ENCODE measurements at places on chromosomes 1 and 21. TPM values are rescaled to one million over a fixed set of nuclear protein-coding genes. Genes with fewer than 3 reads are reported as not detected.

DNA sequence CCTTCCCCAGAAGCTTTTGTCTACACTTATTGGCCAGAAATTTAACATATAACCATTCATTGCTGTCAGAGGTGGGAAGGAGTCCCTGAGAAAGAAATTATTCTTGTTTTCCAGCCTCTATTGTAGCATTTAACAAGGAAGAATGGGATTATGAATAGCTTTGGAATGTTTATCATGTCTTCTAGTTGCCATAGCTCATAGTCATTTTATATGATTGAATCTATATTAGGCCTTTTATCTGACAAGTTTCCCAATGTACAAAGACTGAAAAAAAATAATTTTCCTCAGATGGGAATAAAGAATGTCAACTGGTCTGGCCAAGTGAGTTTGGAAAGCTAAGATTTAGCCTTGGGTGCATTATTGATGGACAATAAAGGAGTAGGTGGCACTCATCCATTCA lies 28.3 kb downstream of the PTPRC start:
- DNase-seq = no peak

GRCh38 chr1:73205294-73205973 lies 923.1 kb upstream of the NEGR1 start:
- no peak for DNase-seq

DNA sequence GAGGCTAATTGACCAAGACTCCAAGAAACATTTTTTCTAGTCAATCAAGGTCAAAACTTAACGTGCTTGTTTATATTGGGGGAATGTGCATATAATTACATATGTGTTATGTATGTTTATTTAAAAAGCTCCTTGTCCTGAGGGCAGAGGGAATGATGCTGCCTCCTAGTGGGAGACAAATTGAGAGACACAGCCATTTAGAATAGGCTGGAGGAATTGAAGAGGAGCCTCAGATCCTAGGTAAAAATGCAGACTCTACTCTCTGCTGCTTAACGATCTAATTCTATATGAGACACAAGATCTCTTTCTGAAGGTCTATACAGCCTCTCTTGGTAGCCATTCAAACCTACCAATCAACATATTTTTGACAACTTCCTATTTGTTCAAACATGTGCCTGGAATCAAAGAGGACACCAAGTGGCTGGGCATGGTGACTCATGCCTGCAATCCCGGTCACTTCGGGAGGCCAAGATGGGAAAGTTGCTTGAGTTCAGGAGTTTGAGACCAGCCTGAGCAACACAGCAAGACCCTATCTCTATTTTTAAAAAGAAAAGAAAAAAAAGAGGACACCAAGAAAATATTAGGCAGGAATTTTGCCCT lies 136.6 kb upstream of the ZNF648 start:
- no peak for DNase-seq

DNA sequence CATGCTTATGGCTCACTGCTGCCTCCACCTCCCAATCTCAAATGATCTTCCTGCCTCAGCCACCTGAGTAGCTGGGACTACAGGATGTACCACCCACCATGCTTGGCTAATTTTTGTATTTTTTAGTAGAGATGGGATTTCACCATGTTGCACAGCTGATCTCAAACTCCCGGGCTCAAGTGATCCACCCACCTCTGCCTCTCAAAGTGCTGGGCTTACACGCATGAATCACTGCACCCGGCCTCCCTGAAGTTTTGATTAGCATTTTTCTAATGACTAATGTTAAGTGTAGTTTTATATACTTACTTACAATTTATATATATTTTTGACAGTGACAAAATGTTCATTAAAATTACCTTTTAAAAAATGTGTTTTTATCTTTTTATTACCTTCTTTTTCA lies 41.1 kb downstream of the ZNF678 start:
- no peak for DNase-seq

DNA sequence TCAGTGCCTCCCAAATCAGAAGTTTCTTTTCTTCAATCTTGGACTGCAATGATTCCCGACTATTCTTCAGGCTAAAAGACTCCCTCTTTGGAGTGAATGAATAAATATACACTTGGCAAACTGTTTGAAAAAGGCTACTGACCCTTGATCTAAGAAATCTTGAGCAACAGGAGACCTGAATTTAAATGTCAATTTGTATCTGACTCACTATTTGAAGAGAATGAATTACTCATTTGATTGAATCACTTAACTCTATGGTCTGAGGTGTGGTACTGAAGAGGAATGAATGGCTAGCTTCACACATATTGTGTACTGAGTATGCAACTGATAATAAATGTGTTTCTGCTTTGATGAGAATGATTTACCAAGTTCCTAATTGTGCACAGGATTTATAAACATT lies 4.6 kb upstream of the SMG7 start:
- DNase-seq = no peak

GRCh38 chr1:17750333-17750732 lies 4.8 kb upstream of the ACTL8 start:
- DNase-seq = no peak

DNA sequence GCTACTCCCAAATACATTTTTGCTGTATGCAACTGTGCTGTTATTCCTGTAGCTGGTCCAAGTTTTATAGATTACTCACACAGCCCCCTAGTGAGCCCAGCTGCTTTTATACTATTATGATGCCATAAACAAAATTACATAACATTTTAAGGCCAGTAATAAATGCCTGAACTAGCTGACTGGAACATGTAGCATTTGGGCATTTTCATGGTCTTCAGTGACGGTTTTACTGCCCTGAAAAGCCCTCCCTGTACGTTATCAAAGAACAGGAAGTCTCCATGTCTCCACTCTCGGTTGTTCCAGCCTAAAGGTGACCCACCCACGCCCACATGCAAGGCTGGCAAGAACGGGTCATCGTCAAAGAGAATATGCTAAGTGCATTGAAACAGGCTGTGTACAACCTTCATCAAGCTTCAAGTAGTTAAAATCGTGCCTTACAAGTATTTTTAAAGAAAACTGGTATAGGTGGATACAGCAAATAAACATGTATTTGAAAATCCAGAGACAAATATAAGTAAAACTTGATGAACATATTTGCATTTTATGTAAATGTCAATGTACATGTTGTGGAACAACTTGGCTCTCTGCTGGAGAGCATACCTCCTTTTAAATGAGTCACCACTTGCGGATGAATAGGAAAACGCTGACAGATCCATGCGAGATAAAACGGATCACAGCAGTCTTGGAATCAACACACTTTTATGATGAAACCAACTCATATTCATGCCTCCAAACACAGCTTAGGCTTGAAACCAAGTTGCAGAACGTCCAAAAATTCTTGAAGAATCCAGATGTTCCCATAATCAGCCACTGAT lies 520.5 kb downstream of the SMYD3 start:
- no peak for DNase-seq

GRCh38 chr1:201624741-201625225 lies 85.9 kb downstream of the NAV1 start:
- DNase-seq = no peak

DNA sequence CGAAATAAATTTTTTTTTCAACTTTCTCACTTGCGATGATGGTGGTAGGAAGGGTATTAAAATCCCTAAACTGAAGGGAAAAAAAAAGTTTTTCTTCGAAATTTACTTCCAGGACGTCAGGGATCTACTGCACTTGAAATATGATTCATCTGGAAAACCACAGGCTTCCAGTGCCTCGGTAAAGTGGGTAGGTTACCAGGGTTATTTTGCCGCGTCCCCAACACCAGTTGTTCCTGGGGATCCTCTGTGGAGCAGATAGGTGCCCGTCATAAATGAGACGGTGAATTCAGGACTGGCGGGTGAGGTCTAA lies 773 bp downstream of the RABIF start:
- no peak for DNase-seq

- no peak for DNase-seq
Measured at GRCh38 chr1:93033785-93034184, 45.3 kb upstream of the MTF2 start.

DNA sequence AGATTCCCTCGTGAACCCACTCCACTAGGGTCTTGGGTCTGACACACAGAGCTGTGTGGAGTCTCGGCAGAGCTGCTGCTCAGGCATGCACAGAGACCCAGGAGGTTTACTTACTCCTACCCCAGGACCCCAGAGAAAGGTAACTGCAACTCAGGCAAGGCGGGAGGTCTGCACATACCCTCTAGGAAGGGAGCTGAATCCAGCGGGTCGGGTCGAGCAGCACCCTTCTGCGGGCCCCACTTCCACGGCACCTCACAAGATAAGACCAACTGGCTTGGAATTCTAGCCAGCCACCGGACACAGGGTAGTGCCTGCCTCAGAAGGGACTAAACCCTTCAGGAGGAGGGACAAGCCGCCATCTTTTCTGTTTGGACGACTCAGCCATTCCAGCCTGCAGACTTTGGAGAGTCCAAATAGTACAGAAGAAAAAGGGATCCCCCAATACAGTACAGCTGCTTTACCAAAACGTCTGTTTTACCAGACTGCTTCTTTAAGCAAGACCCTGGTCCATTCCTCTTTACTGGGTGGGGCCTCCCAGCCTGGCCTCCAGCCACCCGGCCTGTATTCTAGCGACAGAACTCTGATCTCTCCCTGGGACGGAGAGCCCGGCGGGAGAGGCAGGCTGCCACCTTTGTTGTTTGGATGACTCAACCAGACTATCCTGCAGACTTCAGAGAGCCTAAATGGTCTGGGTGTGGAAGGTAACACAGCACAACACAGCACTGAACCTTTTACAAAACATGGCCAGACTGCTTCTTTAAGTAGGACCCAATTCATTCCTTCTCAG lies 554.6 kb upstream of the BEND5 start:
- DNase-seq = no peak

- no peak for DNase-seq
Measured at GRCh38 chr1:6464514-6464836, 1.5 kb downstream of the TNFRSF25 start.

DNA sequence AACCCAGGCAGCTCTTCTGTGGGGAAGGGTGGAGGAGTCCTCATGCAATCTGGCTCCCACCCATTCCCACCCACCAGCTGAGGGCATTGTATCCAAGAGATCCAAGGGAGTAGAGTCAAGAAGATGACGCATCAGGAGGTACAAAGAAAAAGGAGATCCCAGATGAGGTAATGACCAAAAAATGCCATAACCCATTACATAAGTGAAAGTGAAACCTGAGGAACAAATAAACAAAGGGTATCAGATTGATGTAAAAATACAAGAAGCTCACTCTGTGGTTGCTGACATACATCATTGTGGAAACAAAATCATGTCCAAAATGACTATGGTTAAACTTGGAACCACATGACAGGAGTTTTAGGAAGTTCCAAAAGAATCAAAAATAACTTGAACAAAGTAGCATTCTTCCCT lies 42.5 kb downstream of the CCN1 start:
- no peak for DNase-seq

- no peak for DNase-seq
Measured at GRCh38 chr21:44614161-44614631, 2.3 kb downstream of the KRTAP10-8 start.

DNA sequence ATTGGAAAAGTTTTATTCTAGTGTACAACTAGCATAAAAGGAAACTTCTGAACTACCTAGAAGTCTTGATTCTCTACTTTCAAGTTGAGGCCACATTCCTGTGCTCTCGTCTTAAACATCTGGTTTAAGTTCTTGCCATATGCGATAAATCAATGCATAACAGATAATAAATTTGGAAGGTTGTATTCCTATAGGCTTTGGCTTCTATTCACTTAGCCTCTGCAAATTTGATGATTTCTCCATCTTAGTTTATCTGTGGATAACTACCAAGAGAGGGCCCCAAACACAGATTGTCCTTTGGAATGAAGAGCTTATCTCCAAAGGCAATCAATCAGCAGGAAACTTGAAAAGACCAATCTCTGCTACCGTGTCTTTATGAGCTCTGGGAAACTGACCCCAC lies 11.7 kb upstream of the RNF2 start:
- no peak for DNase-seq

GRCh38 chr1:13901039-13901438 lies 201.1 kb downstream of the PRDM2 start:
- DNase-seq = no peak

DNA sequence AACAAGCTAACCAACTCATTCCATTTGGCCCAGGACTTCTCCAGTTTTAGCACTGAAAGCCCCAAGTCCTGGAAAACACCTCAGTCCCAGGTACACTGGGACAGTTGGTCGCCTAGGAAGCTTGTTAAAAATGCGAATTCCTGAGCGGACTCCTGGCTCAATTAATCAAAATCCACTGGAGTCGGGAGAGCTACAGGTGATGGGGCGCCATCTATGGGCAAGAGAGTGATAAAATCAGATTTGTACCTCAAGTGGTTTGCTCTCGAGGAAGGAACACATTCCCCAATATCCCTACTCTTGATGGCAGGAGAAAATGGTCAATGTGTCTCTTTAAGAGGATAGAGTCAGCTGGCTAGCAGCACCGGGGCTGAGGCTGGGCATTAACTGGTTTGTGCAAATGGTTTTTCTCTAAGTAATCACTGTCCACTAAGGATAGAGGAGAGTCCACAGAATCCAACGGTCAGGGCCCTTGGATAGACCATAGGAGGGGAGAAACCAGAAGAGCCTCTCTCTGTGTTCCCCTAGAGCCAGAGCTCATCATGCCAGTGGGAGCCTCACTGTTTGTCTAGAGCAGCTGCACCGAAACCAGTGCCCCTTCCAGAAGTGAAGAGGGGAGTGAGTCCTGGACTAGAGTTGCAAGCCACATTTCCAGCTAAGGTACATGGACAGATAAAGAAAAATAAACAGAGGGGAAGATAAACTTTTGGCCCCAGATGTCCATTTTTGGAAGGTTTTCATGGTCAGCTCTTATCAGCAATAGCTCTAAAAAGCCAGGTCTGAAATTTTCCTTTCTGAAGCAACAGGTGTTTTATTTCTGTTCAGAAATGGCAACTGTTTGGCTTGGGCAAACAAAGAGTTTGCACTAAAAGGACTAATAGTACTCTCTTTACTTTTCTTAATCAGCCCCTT lies 148.5 kb downstream of the TENT5C start:
- peak; percentile 50 for DNase-seq

The RGS16 gene
- total RNA-seq = 37.2 TPM

The CFHR4 gene
- not detected for total RNA-seq

The TIE1 gene
- 11.3 TPM for total RNA-seq

The PKNOX1 gene
- 28.7 TPM for total RNA-seq

The RGS13 gene
- not detected for total RNA-seq

The CTXND2 gene
- not detected for total RNA-seq

The BTBD8 gene
- total RNA-seq = 13.4 TPM

The BGLAP gene
- not detected for total RNA-seq

Data from glutamatergic neuron (in vitro differentiated cells).